Stimulated activated CD8-positive, alpha-beta memory T cell treated with anti-CD3 and anti-CD28 coated beads, Interleukin-2, amount 100 ng/mL, for 48 hours (primary cell): ENCODE measurements at places on chromosomes 6 and 20.
A peak's percentile ranks its signal among the peaks of the same experiment; 100 is the strongest.

- DNase-seq: no peak
Observed at GRCh38 chr20:5000263-5001173, 792 bp downstream of the SLC23A2 start.

GRCh38 chr6:43749461-43749860, 20.6 kb upstream of the VEGFA start:
- DNase-seq: no peak

GRCh38 chr6:25453288-25453687, 174.1 kb downstream of the CARMIL1 start:
- no peak for DNase-seq

DNA sequence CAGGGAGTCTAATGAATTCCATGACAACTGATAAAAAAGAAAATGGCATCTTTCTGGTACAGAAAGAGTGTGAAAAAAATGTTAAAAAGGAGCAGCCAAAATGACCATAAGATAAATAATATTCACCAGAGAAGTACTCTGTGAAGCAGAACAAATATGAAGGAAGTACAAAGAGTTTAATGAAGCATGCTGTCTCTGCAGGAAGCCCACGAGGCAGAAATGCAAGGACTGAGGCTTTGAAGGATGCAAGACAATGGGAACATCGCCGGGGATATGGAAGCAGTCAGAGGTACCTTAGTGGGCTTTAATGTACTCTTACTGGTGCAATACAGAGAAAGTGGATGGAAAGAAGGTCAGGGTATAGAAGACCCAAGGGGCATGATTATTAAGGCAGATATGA, 50.7 kb downstream of the NOX3 start:
- no peak for DNase-seq

DNA sequence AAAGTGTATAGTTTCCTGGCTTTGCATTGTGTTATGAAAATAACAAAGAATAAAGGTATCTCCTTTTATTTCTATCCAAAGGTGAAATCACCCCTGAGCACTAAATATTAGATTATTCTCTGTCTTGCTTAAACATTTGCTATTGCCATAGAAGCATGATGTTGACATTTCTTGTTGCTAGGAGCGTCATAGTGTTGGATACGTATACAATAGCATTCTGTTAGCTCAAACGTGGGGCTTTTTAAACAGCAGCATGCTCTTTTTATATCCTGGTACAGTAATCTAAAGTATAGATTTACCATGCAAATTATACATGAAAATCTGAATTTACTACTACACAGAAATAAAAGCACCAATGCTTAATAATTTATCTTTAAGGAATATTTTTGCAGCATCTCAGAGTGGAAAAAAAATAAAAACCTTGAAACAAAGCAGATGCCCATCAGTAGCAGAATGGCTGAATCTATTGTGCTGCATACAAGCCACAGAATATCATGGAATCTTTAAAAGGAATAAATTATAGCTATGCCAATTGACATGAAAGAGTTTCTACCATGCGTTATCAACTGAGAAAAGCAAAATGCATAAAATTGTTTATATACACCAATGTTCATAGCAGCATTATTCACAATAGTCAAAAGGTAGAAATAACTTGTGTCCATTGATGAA, 9.6 kb upstream of the HSF2 start:
- DNase-seq: no peak

DNA sequence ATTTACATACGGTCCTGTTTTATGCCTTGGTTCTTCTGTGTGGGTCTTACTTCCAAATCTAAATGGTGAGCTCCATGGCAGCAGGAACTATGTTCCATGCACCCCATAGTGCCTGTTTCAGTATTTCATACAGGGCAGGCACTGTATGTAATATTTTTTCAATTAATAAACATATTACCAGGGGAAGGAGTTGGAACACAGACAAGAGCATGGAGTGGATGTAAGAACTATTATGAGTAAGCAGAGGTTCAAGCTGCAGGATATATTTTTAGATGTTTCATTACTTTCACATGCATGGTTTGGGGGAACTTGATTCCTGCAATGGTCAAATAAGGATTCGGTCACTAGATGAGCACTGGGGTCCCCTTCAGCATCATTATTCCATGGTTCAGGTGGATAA, 108.3 kb downstream of the KIF13A start:
- no peak for DNase-seq

GRCh38 chr6:170485159-170485558, 67.9 kb downstream of the PSMB1 start:
- no peak for DNase-seq

GRCh38 chr20:13995086-13995665, at the start of gene MACROD2:
MACROD2 (plus strand) TSS chr20:13995516.
- DNase-seq: peak; percentile 20

- DNase-seq: no peak
Observed at GRCh38 chr6:16764188-16764950, 3.1 kb upstream of the ATXN1 start.

DNA sequence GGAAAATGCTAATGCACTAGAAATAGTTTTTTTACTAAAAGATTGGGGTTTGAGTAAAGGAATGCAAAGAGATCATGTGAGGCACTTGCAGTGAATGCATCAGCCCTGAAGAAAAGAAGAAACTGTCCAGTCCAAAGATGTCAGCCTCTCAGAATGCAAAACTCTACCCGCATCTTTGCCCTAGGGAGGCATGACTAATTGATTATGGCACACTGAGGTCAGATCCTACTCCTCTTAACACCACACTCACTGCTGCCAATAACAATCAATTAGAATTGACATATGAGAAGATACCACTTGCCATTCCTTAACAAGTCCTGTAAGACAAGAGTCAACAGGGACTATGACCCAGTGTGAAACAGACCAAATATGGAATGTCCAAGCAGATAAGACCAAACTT, 262.3 kb upstream of the PLN start:
- no peak for DNase-seq

DNA sequence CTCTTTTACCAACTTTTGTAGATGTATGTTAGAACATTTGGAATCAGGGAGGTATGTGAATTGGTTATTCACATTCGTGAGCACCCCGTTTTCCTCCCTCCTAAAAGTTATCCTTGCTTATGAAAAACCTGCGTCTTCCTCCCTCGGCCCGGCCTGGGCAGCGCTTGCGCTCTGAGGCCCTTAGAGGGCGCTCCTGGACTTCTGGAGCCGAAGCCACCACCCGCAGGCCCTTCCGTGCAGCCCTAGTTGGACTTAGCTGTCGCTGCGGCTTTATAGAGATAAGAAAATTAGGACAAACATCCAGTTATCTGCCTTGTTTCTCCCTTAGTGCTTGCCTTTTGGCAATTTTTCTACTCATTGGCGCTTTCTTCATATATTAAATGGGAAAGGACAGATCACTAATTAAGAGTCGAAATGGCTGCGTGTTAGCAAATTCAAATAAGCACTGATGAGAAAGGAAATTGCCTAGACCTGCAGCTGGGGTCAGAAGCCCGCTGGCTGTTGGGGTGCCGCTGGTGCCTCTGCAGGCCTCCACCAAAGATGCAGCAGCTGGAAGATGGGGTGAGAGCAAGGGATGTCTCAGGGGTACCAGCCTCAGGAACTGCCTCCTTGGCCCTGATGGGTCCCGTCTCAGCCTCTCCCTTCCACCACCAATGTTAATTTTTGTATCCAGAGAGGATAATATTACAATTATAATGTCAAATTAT, 5.2 kb downstream of the FNDC1 start:
- DNase-seq: peak; percentile 61

- no peak for DNase-seq
Observed at GRCh38 chr20:61353261-61354000, 101.4 kb downstream of the CDH4 start.

DNA sequence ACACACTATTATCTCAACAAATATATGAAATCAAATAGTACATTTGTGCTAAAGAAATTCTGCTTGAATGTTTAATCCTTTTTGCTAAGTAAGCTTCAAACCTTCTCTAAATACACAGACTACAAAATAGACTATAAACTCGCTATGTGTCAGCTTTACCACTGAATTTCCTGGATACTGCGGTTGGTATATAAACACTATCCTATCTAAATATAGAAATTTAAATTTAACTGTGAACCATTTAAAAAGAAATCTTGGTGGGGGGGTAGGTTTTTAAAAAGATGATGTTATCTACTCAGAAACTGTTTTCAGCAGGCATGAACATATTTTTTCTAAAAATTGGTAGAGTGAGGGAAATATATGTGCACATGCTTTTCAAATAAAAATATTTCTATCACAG, 306.5 kb upstream of the RUNX2 start:
- DNase-seq: no peak

GRCh38 chr6:46584586-46584985, 68.0 kb downstream of the CYP39A1 start:
- no peak for DNase-seq

- DNase-seq: no peak
Observed at GRCh38 chr20:33837096-33837830, 26.1 kb downstream of the CHMP4B start.

DNA sequence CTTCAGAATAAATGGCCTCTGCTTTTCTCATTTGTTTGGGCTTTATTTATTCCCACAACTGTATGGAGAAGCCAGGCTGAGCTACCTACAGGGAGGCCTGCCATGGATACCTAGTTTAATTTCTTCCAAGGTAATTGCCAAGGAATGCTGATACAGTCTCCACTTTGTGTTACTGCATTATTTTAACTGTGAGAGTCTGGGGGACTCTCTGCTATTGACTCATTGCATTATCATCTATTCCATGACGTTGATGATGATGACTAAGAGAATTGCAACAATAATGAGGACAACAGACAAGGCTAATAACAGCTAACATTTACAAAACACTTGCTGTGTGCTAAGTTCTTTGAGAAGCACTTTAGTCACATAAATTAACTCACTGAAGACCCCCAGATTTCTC, 88.3 kb upstream of the COL21A1 start:
- no peak for DNase-seq

DNA sequence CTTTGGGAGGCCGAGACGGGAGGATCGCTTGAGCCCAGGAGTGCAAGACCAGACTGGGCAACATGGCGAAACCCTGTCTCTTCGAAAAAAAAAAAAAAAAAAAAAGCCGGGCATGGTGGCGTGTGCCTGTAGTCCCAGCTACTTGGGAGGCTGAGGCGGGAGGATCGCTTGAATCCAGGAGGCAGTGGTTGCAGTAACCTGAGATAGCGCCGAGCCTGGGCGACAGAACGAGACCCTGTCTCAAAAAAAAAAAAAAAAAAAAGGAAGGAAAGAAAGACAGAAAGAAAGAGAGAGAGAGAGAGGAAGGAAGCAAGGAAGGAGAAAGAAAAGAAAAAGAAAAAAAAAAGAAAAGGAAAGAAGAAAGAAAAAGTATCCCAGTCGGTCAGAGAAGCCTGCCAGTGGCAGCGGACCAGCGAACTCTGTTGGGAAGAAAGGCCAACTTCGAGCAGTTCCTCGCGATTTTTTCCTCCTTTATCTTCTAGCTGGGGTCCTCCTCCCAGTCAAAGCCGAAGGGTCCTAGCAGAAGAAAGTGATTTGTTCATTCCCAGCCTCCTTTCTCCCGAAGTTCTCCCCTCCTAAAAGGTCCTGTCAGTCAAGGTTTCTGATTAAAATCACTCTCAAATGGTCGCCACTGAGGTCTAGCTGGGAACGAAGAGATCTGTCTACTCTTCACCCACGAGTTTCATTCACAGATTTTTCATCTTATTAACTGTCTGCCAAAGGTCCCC, 2.4 kb upstream of the SYCP2L start:
- DNase-seq: no peak

- DNase-seq: peak; percentile 52
Observed at GRCh38 chr20:4038047-4038459, 22.7 kb upstream of the RNF24 start.

GRCh38 chr20:62534526-62535221, 58.9 kb upstream of the GATA5 start:
- DNase-seq: no peak

GRCh38 chr6:168956141-168956838, 297.4 kb downstream of the THBS2 start:
- no peak for DNase-seq

DNA sequence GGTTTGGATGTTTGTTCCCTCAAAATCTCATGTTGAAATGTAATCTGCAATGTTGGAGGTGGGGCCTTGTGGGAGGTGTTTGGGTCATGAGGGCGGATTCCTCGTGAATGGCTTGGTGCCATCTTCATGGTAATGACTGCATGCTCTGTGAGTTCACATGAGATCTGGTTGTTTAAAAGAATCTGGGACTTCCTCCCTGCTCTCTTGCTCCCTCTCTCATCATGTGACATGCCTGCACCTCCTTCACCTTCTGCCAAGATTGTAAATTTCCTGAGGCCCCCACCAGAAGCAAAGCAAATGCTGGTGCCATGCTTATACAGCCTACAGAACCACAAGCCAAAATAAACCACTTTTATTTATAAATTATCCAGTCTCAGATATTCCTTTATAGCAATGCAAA, 250.3 kb upstream of the PLN start:
- no peak for DNase-seq

DNA sequence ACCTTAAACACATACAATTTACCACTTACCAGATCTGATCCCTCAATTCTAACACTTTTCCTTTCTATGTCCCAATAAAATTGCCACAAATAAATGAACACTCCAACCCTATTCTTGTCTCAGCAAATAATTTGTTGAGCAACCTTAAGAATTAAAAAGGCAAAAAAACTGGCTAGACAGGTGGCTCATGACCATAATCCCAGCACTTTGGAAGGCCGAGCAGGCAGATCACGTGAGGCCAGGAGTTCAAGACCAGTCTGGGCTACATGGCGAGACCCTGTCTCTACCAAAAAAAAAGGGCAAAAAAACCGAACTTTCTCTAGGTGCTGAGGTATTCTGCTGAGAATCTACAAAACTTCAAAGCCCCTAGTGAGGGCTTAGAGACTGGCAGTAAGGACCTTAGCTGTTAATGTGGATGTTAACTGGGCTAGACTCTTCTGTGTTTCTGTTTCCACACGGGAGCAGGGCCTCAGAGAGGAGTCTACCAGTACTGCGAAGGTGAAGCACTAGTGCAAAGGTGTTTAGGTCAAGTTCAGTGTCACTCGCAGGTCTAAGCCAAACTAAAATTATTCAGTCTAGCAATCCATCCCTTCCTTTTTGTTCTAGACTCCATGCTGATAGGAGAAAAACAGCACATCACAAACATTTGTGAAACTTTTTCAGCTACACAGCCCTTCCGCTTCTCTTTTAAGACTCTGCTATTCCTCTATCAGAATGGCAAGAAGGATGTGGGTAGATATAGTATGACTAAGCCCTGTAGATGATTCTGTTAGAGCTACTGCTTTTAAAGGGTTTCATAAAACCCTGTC, 2.6 kb downstream of the FASTKD5 start:
- DNase-seq: no peak

DNA sequence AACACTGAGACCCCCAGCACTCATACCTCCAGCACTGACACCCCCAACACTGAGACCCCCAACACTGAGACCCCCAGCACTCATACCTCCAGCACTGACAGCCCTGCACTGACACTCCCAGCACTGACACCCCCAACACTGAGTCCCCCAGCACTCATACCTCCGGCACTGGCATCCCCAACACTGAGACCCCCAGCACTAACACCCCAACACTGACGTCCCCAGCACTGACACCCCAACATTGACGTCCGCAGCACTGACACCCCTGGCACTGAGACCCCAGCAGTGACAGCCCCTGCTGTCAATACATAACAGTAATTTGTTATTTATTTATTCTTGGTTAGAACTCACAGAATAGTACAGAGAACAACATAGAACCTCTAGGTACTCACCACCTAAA, 58.0 kb downstream of the ERMARD start:
- no peak for DNase-seq
